ENCODE measurements at places on chromosomes 7 and 10.

DNA sequence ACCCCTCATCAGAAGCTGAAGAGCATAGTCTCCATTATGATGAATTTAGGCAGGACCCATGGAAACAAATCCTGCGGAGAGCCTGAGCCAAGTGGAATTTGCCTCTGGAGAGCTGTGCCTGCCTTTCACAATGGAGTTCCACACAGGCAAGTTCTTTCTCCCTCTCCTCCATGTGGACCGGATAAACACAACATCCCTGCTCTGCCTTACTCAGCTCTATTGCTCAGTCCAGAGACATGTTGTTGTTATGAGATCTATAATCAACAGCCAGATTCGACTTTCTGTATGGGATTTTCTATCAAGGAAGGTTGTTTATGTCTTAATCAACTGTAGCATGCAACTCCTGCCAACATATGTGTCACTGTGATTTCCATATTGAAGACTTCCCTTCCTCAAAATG is 59.5 kb upstream of the ELMO1 start:
- no peak for DNase-seq

DNA sequence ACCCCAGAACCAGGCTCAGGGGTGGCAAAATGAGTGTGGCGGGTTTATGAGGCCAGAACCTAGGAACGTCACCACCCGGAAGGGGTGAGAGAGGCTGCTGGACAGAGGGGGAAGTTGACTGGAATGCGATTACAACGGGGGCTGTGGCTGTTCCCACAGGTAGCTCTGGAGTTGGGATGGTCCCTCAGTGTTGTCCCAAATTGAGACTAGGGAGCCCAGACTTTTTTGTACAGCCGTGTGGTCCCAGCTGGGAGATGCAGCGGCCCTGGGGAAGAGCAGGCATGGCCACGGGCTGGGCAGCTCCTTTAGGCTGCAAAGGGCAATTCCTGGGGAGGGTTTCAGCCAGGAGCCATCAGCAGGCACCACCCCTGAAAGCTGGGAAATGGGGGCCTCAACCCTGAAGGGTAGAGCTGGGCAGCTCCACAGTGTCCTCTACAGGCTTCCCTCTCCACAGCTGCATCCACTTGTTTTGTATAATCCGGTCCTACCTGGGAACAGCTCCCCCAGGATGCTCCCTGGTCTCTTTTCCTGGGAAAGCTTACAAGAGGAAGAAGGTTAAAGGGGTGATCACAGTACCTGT is 11.0 kb upstream of the GDF10 start:
- no peak for DNase-seq

GRCh38 chr10:120833222-120833928 is 17.8 kb upstream of the WDR11 start:
- DNase-seq = no peak

- no peak for DNase-seq
These were observed 21.6 kb downstream of the NT5C3A start for GRCh38 chr7:33040803-33041516.

DNA sequence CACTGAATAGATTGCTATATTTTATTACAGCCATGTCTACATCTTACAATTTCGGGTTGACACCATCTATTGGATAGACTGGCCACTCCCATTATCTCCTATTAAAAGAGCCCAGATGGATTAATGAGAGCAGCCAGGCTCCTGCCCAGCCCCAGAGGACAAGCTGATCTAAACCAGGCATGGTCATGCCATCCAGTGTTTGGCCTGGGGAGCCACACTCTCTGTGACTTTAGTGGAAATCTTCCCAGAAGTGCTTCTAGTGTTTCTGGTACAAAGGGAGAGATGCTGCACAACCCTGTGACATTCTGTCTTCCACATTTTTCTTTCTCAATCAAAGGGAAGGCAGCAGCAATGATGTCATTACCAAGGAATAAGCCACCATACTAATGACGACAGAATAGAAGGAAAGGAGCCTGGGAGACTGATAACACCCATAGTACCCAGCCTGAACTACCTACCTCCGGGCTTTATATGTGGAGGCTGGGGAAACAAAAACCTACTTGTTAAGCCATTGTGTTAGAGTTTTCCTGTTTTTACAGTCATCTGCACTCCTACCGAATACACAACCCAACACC is 5.0 kb downstream of the NEBL start:
- no peak for DNase-seq

- no peak for DNase-seq
These were observed 188.7 kb downstream of the PPP1R9A start for GRCh38 chr7:95095966-95096540.

GRCh38 chr7:8152489-8153192 is 109.3 kb downstream of the ICA1 start:
- no peak for DNase-seq

- DNase-seq = peak; percentile 40
These were observed 101.1 kb upstream of the RET start for GRCh38 chr10:42975558-42976340.

DNA sequence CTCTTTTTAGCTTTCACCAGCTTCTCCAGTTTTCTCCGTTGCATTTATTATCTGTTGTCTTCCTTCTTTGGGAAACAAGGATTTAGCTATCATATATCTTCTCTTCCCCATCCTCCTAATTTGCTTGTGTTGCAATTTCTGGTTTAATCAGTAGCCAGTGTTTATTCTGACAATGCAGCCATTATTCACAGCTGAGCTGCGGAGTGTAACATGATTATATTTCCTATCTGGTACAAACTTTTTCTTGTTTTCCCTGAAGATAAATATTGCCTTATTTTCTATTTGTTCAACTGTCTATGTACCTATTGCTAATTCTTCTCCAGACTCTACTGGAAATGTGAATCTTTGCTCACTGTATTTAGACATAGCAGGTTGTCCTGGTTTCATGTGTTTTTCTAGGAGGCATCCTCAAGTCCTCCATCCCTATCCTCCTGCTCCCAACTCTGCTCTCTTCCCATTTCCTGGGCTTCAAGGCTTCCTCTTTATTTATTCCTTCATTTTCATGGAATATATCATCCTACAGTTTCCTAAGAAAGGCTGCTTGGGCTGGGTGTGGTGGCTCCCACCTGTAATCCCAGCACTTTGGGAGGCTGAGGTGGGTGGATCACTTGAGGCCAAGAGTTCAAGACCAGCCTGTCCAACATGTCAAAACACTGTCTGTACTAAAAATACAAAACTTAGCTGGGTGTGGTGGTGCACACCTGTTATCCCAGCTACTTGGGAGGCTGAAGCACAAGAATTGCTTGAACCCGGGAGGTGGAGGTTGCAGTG is 72.4 kb upstream of the KDM7A start:
- DNase-seq = no peak

DNA sequence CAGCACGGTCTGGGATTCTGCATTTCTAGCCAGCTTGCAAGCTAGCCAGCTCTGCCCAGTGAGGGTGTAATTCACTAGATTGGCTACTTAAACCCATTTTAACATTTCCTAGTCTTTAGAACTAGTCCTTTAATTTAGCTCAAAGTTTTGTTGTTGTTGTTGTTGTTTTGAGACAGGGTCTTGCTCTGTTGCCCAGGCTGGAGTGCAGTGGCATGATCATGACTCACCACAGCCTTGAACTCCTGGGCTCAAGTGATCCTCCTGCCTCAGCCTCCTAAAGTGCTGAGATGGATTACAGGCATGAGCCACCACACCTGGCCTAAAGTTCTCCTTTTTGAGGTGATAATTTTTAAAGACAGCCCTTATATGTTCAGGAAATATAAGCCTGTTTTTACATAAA is 94.1 kb downstream of the BMPR1A start:
- DNase-seq = no peak

- no peak for DNase-seq
These were observed 223.3 kb upstream of the HGF start for GRCh38 chr7:81993186-81993585.

GRCh38 chr10:124044143-124044862 is 49.1 kb downstream of the CHST15 start:
- no peak for DNase-seq

DNA sequence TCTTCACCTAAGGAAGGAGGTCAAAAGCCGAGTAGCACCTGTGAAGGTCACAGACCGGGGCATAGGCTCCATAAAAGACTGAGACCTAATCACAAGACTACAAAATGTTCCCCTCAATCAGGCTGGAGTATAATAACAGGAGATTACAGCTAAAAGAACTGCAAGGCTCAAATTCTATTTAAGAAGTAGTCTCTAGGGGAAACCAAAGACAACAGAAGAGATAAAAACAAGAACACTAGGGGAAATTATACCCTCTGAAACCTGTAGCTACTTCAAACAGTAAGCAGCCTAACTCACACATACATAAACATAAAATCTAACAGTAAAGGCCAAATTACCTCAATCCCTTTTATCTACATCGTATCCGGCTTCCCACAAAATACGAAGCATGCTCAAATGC is 38.3 kb downstream of the LMBR1 start:
- DNase-seq = no peak

- no peak for DNase-seq
These were observed 102.3 kb downstream of the HECTD2 start for GRCh38 chr10:91512458-91512857.

- DNase-seq = no peak
These were observed 145.7 kb downstream of the REEP3 start for GRCh38 chr10:63666836-63667383.

- DNase-seq = no peak
These were observed 147.1 kb upstream of the LYZL1 start for GRCh38 chr10:29141761-29142160.

DNA sequence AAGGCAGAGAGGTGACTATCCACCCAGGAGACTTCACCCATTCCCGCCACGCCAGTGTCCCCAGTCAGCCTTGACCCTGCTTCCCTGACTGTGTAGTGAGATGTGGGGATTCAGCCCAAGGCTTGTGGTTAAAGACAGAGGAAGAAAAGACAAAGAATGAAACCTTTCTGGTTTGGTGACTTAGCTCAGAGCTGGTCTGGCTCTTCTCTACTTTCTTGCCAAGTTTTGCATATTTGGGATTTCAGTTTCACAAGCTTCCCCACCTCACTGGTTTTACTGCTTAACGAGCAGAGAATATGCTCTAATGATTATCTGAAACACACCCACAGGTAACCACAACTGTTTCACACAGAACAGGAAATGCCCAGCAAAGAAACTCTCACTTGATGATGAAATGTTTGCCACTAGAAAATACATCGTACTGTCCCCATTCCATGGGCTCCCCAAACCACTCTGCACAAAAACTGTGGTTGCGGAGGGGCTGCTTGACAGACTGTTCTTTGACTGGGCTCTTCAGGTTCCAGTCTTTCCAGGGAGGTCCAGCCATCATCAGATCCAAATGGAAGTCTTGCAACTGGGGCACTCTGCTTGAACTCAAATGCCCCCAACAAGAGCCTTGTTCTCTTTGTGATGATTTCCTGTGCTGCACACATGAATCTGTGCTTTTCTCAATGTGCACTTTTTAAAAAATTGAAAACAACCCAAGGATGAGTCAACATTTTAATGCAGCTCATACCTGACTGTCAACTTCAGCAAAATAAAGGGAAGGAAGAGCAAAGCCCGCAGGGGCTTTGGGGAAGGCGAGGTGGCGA is 95.5 kb downstream of the CTBP2 start:
- no peak for DNase-seq

- no peak for DNase-seq
These were observed 423.7 kb downstream of the DPP6 start for GRCh38 chr7:154475864-154476263.

DNA sequence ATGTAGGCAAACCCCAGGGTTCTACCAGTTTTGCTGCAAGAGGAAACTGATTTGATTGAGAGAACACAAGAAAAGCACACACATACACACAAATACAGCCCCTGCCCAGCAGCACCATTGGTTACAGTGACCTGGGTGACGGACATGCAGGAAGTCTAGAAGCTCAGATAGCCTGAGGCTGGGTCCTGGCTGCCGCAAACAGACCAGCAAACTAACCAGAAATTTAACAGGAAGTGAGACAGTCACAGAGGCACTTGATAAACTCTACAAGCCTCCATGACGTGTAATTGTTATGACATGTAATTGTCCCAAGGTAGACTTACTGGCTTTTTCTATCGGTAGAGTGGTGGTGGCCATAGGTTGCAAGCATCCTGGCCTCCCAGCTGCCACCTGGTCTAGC is 58.9 kb downstream of the PRKAR2B start:
- no peak for DNase-seq

GRCh38 chr7:142873281-142873784 is 12.2 kb downstream of the TRPV6 start:
- DNase-seq = no peak

DNA sequence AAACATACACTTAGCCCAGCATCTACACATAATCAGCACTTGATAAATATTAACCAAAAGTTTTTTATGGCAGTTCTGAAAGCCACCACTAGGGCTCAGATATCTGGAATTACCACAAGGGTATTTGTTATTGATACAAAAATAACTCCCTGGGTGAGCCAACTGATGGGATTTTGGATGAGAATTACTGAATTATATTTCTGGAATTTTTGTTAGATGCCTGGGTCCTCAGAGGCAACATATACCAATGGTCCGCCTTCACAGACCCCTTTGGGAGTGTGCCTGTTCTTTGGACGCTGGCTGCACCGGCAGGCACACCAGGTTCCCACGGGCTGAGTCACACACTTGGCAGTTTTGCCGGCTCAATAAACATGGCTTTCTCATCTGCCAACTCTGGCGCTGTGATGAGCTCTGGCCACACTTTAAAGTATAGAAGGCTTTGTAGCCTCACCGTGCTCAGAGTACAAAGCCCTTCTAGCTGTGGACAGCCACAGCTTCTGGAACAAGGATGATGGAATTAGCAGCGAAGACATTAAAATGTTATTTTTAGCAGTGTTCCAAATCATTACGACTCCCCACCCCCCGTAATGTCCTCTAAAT is 24.5 kb upstream of the EEPD1 start:
- DNase-seq = peak; percentile 80

DNA sequence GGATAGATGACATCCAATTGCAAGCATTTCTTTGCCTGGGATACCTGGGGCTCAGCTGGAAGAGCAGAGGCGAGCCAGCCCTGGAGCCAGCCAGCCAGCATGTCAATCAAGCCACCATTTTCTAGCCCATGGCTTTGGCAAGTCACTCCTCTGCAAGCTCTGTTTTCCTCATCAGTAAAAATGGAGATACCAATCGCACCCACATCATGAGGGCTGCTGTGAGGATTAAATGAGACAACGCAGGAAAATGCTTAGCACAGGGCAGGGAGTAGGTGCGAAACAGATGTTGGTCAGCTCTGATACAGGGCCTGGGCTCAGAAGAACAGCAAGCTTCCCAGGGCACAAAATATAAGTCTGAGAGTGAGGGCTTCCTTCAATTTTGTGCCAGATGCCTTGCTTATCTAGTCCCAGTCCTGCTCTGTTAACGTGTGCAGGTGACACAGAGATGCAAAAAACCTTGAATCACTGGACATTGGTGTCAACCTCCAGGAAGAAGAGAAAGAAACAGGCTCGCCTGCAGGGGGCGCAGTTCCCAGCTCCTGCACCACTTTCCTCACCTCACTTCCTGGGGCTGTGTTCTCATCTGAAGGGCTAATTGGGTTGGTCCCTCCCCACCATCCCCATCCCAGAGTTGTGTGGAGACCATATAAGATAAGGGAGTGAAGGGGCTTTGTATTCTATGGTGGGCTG is 72.8 kb upstream of the CACUL1 start:
- no peak for DNase-seq

DNA sequence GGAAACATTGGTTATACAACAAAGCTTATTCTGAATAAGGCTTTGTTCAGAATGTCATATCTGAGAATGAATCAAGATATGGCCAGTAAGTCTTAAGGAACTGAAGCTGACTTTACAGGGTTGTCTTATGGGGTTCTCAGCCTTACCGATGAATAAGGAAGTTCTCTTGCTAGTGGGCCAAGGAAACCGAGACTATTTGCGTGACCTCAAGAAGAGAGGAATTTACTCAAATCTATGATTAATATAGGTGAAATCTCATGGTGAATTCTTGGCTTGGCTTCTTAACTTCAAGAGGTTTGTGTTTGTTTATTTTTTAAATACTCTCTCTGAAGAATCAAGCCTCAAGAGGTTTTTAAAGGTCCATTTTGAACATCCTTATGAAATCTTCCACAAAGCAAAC is 4.7 kb upstream of the MRLN start:
- no peak for DNase-seq

Measured in Right ventricle myocardium inferior (tissue), 1 donor.